ENCODE measurements at places on chromosomes 6 and 20. TPM values are rescaled to one million over a fixed set of nuclear protein-coding genes. Genes with fewer than 3 reads are reported as not detected.
A peak's percentile ranks its signal among the peaks of the same experiment; 100 is the strongest.

DNA sequence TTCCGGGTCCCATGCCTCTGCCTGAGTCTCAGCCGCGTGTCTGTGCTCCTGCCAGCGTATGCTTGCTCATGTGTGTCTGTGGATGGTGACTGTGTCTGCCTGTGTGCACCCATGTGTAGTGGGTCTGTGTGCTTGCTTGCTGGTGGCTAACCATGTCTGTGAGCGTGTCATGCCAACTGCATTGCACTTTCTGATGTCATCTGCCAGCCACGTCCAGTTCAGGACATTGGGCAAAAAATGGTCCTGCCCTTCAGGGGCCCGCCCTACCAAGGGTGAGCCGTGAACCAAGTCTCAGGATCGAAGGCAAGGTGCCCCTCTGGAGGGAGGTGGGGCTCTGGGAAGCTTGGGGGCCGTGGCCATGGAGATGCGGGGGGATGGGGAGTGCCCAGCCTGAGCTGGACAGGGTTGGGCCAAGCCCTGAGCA is 9.4 kb upstream of the ZBTB46 start:
- no peak for DNase-seq

- peak; percentile 18 for DNase-seq
These were observed 18.5 kb upstream of the PHACTR3 start for GRCh38 chr20:59585714-59586409.

GRCh38 chr6:146925846-146926245 is 278.4 kb upstream of the STXBP5 start:
- DNase-seq: no peak

SLC22A1 gene
- total RNA-seq: 3.3 TPM

DNA sequence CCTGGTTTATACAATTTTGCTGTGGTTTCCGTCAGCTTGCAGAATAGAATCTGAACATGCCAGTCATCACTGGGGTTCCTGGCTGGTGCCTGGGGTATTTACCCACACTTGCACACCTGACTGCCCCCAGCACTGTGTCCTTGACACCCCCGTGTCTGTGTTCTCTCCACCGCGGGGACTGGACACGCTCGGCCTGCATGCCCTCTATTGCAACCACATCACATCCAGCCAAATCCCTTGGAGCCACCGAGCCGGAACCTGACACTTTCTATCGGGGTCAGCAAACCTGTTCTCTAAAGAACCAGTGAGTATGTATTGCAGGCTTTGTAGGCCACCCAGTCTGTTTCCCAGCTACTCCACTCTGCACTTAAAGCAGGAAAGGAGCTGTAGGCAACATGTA is 527.5 kb downstream of the PRKN start:
- no peak for DNase-seq

DNA sequence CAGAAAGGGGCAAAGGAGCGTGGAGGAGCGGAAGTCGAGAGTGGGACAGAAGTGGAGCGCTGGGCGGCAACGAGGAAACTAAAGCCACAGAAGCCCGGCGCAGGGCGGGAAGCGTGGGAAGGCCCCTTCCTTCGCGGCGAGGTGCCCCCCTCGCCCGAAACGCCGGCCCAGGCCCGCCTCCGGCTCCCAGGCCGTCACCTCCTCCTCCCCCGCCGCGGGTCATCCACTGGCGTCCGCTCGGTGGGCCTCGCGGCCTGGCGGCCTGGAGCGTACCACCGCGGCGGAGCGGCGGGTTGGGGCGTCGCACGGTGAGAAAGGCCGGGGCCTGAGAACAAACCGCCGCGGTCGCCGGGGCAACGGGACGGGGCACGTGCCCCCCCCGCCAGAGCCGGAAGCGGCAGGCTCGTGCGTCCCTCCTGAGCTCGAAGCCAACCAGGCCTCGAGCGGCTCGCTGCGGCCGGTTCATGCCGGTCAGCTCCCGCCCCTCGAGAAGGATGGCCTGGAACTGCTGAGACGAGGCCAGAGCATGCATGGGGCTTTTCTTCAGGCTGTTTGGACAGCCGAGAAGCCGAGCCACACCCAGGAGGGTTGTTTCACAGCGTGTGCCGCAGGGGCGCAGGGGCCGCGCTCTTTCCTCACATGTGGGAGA is at the start of gene TCP11:
TCP11 (minus strand) TSS at position 333 of the 649 bp plus-strand sequence. CDS start 469 bp downstream, outside the sequence.
- no peak for DNase-seq

GRCh38 chr20:1861347-1861976 is 33.7 kb upstream of the SIRPA start:
- no peak for DNase-seq

OPN5 gene
- total RNA-seq: not detected

DNA sequence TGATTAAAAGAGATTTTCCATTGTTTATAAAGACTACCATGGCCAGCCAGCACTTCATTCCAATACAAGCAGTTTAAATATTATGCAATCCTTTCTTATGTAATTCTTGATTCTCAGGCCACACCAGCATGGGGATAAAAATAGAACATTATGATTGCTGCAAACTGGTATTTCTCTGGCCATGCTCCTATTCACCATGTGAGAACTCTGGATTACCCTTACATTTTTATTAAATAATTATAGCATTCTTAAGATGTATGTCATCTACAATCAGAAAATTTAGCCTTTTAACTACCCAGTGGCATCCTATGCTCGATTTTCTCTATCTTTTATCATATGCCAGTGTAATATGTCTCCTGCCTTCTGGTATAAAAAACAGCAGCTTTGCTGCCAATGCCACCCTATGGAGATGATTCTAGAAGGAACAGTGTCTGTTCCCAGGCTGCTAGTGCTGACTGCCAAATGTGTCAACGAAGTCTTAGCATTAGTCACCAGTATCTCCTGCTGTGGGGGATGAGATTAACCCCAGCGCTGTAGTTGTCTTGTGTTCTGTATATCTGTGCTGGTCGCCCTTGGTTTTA is 501.4 kb downstream of the BCKDHB start:
- DNase-seq: no peak

DAAM2 gene
- 7.2 TPM for total RNA-seq

LHFPL5 gene
- not detected for total RNA-seq

DNA sequence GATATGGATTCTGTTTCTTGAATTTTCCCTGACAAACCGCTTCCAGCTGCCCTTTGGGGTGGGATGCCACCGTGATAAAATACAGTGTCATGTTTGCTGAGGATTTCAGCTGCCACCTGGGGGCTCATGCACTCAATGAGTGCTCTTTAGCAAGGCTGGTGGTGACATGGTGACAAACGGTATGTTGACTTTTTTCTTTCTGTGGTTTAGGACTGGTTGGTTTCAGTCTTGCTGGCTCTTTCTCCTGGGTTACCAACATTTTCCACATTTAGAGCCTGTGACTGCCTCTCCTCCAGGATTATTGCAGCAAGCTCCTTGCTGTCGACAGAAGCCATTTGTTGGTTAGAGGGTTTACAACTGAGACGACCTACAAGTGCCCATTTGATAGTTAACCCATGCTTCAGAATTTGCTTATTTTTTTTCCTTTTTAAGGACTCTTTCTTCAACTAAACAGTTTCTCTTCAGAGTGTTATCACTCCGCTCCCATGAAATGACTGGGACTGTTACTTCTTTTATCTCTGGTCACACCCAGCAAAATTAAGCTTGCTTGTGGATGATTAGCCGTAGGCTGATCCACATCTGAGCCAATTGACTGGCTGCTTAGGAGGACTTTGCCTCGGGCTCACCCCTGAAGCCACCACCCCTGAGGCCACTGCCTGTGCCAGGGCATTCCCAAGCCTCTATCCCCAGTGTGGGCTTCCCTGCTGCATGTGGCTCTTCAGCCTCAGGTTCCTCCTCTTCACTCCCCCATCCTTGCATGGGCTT is 48.4 kb upstream of the CDYL start:
- no peak for DNase-seq

ABHD16B gene
- not detected for total RNA-seq

GRCh38 chr6:3230900-3231246 is 3.4 kb upstream of the TUBB2B start:
- DNase-seq: no peak

GRCh38 chr6:142255785-142256184 is 46.0 kb upstream of the ADGRG6 start:
- no peak for DNase-seq

DNA sequence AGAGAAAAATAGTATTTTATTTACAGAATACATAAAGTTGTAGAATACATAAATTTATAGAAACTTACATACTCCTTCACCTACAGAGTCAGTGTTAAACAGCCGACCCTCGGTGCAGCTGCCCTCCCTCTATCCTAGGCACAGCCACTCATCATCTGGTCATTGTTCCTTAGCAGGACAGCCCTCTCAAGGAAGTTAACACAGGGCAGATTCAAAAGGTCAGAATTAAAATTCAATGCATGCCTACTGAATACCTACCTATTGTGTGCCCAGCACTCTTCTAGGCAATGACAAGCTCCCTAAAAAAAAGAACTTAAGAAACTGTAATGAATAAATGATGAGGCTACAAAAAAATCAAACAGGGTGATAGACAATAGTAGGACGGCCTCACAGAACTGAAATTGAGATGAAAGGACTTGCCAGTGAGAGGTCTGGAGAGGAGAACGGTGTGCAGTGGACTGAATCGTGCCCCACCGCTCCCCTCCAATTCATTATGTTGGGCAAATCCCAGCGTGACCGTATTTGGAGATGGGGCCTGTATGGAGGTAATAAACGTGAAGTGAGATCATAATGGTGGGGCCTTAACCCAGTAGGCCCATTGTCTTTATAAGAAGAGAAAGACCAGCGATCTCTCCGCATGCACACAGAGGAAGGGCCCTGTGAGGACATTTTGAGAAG is 326.0 kb downstream of the PACRG start:
- no peak for DNase-seq

TULP1 gene
- total RNA-seq: not detected

DNA sequence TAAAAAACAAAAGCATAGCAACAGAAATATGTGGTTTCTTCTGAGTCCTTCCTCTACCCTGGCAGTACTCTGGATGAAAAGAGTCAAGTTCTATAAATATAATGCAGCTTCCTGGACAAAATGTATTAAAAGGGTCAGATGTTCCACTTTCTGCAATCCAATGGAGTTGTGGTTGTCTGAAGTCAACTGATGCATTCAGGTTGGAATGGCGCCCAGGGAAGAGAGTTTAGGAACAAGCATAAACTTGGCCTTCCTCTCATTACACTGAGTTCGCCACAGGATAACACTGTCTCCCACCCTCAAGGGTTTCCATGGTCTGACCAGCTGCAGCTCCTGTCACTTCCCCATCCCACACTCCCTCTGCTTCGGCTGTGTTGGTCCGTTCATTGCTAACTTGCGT is 66.4 kb downstream of the PLEKHG1 start:
- DNase-seq: no peak

DNA sequence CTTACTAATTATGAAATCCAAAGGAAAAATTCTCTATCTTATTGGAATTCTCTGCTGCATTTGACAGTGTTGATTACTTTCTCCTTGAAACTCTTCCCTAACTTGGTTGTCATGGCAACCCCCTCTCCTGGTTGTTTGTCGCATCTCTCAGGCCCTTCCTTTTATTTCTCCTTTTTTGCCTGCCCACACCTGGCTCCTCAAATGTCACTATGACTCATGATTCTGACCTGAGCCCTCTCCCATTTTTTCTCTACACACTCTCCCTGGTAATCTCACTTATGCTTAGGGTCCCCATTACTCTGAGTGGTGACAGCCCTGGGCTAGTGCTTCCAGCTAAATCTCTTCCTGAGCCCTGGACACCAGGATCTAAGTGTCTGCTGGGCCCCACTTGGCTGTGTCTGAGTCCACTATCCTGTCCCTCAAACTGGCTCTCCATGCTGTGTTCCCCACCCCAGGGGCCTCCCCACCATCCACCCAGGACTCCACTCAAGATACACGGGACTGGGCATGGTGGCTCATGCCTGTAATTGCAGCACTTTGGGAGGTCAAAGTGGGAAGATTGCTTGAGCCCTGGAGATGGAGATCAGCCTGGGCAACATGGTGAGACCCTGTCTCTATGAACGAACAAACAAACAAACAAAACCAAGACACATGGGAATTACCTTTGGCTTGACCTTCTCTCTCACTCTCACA is 16.5 kb upstream of the NNAT start:
- no peak for DNase-seq

DNA sequence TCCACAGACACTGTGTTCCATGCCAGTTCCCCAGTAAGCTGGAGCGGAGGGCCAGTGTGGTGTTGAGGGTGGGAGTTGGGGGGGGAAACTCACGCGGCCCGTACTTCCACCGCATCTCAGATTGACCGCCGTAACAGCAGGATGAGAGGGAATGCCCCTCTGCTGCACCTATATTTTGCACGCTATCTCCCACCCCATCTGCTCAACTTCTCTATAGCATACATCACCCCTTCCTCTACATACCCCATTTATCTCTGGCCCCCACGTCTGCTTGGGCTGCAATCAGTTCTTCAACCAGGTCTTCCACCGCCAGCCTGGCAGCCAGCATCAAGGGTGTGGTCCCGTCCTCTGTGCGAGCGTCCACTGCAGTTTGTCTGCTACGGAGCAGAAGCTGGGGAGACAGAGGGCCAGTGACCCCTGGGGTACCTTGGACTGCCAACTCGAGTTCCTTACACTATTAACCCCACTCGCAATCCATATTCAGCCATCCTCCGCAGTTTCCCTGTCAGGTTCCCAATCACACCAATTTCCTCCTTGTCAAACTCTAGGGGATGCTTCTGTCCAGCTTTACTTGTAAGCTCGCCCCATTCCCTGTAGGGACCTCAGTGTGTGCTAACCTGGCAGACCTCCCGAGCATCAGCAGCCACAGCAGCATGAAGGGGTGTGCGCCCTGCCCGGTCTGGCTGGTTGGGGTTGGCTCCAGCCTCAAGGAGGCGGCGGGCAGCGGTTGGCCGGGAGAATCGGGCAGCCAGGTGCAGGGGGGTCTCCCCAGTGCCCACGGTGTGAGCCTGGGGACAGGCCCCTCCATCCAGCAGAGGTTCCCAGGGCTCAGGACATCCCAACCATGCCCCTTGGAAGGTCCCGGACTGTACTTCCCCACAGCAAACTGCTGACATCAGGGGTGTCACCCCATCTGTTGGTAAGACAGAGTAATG is 4.5 kb upstream of the GPSM3 start:
- no peak for DNase-seq

- DNase-seq: no peak
These were observed 124.5 kb downstream of the TOX2 start for GRCh38 chr20:44039147-44039546.

CD93 gene
- 12.5 TPM for total RNA-seq

Data from suprapubic skin (tissue), 4 donors.